ENCODE measurements at places on chromosomes 11 and 22. TPM values are rescaled to one million over a fixed set of nuclear protein-coding genes. Genes with fewer than 3 reads are reported as not detected.
A peak's percentile ranks its signal among the peaks of the same experiment; 100 is the strongest.

DNA sequence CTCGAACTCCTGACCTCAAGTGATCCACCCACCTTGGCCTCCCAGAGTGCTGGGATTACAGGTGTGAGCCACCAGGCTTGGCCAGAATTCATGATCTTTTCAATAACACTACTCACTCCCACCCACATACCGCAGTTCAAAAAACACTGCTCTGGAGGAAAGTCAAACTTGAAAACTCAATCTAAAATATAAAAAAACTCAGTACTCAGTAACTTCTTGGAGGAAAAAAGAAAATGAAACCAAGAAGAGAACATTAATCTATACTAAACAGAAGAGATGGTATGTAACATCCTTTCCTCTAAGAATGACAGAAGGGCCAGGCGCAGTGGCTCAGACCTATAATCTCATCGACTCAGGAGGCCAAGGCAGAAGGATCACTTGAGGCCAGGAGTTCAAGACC, 58.3 kb downstream of the MRTFA start:
- no peak for DNase-seq
- H3K27me3 ChIP-seq = no peaks in the 10 kb centered on the region
- no peak overlapping the region for H3K4me3 ChIP-seq
- no peak overlapping the region for H3K27ac ChIP-seq

DNA sequence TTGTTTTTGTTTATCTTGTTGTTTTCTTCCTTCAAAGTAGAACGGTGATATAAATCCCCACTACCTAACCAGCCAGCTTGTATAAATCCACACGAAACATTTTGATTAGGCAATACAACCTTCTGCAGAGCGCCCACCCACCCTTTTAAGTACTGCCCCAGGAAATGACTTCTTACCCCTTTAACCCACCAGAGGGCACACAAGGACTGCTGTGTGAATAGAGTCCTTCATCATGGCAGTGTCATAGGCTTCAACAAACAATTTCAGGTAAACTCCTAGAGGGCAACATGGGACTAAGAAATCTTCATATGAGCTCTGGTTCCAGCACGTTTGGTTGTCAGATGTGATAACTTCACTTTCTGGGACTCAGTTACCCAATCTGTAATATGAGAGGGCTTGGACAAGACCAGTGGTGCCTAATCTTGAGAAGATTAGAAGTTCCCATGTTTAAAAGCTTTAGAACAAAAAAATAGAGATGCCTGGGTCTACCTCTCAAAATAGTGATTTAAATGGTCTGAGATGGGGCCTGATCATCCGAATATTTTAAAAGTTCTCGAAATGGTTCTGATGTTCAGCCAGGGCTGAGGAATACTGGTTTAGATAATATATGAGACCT, 56.1 kb downstream of the PIWIL4 start:
- peak; percentile 79 for DNase-seq
- no peaks in the 10 kb centered on the region for H3K4me1 ChIP-seq
- H3K36me3 ChIP-seq = no peaks in the 10 kb centered on the region
- H3K4me3 ChIP-seq = no peak overlapping the region

GRCh38 chr11:13939961-13940906, 22.3 kb upstream of the SPON1 start:
- H3K4me1 ChIP-seq = no peaks in the 10 kb centered on the region
- H3K4me3 ChIP-seq = no peak overlapping the region
- H3K36me3 ChIP-seq = no peaks in the 10 kb centered on the region
- H3K27ac ChIP-seq = no peak overlapping the region
- no peak for DNase-seq
- no peaks in the 10 kb centered on the region for H3K27me3 ChIP-seq

DNA sequence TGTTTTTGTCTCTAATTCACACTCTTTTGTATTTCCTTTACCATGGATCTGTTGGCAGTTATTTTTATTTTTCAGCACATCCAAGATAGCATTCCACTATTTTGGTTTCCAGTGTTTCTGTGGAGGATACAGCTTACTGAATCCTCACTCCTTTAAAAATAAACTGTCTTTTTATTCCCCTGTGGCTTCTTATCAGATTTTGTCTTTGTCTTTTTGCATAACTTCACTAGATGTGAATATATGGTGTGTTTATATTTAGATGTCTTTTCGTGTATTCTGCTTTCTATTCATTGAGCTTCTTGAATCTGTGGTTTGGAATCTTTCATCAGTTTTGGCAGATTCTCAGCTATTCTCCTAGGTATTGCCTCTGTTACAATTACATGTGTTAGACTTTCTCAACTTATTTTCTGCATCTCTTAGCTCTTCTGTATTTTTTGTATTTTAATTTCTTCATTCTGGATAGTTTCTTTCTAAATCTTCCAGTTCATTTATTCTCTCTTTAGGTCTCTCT, 7.4 kb upstream of the ATXN10 start:
- no peaks in the 10 kb centered on the region for H3K27me3 ChIP-seq
- no peak overlapping the region for H3K4me3 ChIP-seq

Gene PHETA2
- polyA plus RNA-seq = 19.2 TPM

DNA sequence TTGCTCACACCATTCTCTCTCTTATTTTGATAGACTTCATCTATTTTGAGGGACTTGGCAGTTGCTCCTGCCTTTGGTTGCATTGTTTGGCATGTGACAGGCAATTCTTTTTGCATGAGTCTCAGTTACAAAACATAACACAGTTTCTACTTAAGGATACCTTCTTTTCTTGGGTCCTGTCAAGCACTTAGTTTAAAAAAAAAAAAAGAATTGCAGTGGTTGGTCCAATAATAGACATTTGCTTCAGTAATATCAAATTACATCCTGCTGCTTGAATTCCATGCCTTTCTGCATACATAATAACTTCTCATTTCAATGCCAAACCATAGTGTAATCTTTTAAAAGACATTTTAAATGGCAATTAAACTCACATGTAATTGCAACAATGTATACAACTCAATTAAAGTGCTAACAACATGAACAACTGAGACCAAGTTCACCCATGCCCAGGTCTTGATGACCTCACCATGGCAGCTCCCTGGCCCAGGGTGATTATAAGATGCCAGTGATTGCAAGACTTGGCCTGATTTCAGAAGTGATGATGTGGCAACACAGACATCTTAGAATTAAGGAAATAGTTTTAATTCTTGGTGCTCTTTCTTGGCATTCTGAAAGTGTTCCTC, 32.2 kb upstream of the PLET1 start:
- no peak overlapping the region for H3K4me3 ChIP-seq
- peak overlapping the region; percentile 50 for H3K27ac ChIP-seq
- no peaks in the 10 kb centered on the region for H3K36me3 ChIP-seq
- H3K27me3 ChIP-seq = no peaks in the 10 kb centered on the region
- H3K4me1 ChIP-seq = peaks cover 2% of the 10 kb centered on the region

DNA sequence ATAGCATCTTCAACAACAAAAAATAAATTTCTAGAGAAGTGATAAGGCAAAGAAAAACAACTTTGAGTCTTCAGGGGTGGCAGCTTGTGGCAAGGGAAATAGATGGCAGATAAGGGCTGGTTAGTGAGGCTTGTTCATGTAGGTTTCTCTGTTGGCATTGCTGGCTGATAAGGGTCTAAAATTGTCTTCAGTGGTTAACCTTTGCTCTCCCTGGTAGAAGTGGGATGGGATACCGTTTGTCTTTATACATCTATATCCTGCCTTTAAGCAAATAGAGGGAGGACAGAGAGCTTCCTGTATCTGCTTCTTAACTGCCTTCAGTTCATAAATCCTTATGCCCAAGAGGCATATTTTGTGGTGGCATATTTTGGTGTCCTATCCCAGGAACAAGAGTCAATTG, 57.1 kb downstream of the TRAF6 start:
- H3K4me1 ChIP-seq = peaks cover 19% of the 10 kb centered on the region
- H3K36me3 ChIP-seq = no peaks in the 10 kb centered on the region
- no peak overlapping the region for H3K4me3 ChIP-seq
- no peak overlapping the region for H3K27ac ChIP-seq

DNA sequence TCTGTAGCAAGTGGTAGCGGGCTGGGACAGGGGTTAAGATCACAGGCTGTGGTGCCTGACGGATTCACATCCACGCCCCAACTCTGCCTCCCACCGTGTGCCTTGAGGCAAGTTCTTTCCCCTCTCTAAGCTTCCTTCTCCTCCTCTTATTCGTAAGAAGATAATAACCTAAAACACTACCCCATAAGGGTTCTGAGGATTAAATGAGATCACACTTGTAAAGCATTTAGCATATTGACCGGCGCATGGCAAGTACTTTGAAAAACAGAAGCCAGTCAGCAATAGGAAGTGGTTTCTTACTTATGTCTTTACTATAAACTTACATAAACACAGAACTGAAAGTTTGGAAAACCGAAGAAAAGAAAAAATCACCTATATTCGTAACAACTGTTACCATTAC, 15.5 kb upstream of the LMO2 start:
- no peak for DNase-seq
- peaks cover 5% of the 10 kb centered on the region for H3K27me3 ChIP-seq

GRCh38 chr11:20415432-20415831, 27.9 kb downstream of the PRMT3 start:
- no peak for DNase-seq
- H3K36me3 ChIP-seq = no peaks in the 10 kb centered on the region
- no peak overlapping the region for H3K27ac ChIP-seq
- no peaks in the 10 kb centered on the region for H3K27me3 ChIP-seq

GRCh38 chr11:48031602-48032001, 51.2 kb downstream of the PTPRJ start:
- H3K27ac ChIP-seq = no peak overlapping the region
- H3K4me1 ChIP-seq = peaks cover 2% of the 10 kb centered on the region
- H3K4me3 ChIP-seq = no peak overlapping the region
- no peaks in the 10 kb centered on the region for H3K27me3 ChIP-seq

- H3K4me1 ChIP-seq = peaks cover 22% of the 10 kb centered on the region
- DNase-seq = peak; percentile 72
- no peaks in the 10 kb centered on the region for H3K36me3 ChIP-seq
- H3K4me3 ChIP-seq = no peak overlapping the region
- no peaks in the 10 kb centered on the region for H3K27me3 ChIP-seq
- peak overlapping the region; percentile 93 for H3K27ac ChIP-seq
These were observed 64.2 kb downstream of the MICAL2 start for GRCh38 chr11:12174477-12175143.

GRCh38 chr22:35085621-35086020, 19.7 kb downstream of the ISX start:
- H3K27me3 ChIP-seq = no peaks in the 10 kb centered on the region
- no peaks in the 10 kb centered on the region for H3K4me1 ChIP-seq
- DNase-seq = no peak
- no peak overlapping the region for H3K27ac ChIP-seq
- no peaks in the 10 kb centered on the region for H3K36me3 ChIP-seq
- no peak overlapping the region for H3K4me3 ChIP-seq

Gene CALCA
- polyA plus RNA-seq = not detected

DNA sequence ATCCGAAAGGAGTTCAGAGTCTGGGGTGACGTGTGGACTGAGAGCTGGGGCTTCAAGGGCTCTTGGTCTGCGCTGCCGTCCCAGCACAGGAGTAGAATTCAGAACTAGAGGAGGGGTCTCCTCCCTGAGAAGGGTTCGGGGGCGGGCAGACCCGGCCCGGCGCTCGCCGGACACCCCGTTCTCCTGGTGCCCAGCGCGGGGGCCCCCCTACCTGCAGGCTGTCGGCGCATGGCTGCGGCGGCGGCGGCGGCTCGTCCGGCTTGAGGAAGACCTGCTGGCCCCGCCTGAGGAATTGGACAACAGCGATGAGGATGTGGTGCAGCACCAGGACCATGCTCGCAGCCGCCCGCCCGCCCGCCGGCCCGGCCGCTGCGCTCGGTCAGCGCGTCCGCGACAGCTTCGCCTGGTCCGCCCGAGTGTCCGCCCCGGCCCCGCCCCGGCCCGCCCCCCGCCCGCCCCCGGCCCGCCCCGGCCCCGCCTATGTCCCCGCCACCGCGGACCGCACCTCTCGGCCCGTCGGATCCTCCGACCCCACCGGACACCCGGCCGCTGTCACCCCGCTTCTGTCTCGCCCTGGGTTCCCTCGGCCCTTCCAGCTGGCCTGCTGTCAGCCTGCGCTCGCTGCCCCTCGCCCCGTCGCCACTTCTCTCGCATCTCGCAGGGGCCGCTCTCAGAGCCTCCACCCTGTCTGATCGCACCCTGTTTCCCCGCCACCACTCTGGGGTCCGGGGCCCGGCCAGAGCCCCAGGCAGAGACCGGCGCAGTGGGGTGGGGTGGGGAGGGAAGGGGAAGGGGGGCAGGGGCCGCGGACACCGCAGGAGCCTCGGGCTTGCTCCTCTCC, 32.0 kb downstream of the PDE2A start:
- H3K27me3 ChIP-seq = peaks cover 17% of the 10 kb centered on the region
- H3K27ac ChIP-seq = no peak overlapping the region
- DNase-seq = peak; percentile 3
- H3K36me3 ChIP-seq = no peaks in the 10 kb centered on the region

GRCh38 chr22:30247974-30248373, 1.4 kb upstream of the LIF start:
- H3K27me3 ChIP-seq = no peaks in the 10 kb centered on the region
- H3K4me1 ChIP-seq = peaks cover 49% of the 10 kb centered on the region
- H3K4me3 ChIP-seq = no peak overlapping the region
- no peak overlapping the region for H3K27ac ChIP-seq
- DNase-seq = no peak

DNA sequence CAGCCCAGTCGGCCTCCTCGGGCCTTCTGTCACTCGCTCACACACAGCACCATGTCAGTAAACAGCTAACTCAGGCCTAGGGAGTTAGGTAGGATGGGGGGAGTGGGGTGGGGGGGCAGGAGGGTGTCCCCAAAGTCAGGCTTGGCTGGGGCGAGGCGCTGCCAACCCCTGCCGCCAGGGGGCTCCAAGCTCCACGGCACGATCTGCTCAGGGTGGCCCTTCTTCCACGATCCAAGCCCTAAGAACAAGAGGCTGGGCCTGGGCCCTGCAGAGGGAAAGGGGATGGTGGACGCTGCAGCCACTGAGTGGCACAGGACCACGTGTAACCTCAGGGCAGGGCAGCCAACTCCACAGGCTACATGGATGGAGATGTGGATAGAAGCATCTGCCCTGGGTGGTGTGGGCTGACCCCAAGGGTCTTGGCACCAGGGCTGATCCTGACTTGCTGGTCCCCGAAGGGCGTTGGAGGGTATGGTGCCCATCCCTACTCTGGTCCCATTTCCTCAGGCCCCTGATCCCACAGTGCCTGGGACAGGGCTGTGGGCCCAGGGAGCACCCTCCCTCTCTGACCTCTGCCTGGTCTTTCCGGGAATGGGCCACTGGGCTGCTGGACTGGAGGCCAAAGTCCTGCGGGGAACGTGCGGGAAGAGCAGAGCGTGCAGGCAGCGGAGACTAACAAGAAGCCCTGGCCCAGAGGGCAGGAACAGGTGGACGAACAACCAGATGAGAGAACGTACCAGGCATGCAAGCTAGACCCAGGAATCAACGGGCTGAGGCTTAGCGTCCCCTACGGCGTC, 29.1 kb upstream of the TXNRD2 start:
- no peak overlapping the region for H3K4me3 ChIP-seq
- H3K27me3 ChIP-seq = no peaks in the 10 kb centered on the region
- peak; percentile 35 for DNase-seq
- H3K27ac ChIP-seq = no peak overlapping the region
- peaks cover 18% of the 10 kb centered on the region for H3K36me3 ChIP-seq
- H3K4me1 ChIP-seq = no peaks in the 10 kb centered on the region

Measured in fibroblast of lung (primary cell).